EL (cell line): ENCODE measurements at places on chromosomes 13 and 19.

GRCh38 chr13:69579351-69579750 is 528.3 kb upstream of the ATXN8OS start:
- no peak for DNase-seq

GRCh38 chr19:45152504-45153338 is 8.1 kb downstream of the NKPD1 start:
- DNase-seq = peak; percentile 31

DNA sequence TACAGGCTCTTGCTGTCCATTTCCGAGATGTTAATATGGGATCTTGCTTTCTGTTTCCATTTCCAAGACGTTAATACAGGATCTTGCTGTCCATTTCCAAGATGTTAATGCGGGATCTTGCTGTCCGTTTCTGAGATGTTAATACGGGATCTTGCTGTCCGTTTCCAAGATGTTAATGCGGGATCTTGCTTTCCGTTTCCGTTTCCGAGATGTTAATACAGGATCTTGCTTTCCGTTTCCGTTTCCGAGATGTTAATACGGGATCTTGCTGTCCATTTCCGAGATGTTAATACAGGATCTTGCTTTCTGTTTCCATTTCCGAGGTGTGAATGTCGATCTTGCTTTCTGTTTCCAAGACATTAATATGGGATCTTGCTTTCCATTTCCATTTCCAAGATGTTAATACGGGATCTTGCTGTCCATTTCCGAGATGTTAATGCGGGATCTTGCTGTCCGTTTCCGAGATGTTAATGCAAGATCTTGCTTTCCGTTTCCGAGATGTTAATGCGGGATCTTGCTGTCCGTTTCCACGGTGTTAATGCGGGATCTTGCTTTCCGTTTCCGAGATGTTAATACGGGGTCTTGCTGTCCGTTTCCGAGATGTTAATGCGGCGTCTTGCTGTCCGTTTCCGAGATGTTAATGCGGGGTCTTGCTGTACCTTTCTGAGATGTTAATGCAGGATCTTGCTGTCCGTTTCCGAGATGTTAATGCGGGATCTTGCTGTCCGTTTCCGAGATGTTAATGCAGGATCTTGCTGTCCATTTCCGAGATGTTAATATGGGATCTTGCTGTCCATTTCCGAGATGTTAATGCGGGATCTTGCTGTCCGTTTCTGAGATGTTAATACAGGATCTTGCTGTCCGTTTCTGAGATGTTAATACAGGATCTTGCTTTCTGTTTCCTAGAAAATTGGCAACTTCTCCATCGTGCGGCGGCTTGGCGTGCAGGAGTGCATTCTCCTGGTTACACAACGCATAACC is 38.3 kb downstream of the PEX11G start:
- peak; percentile 29 for DNase-seq

GRCh38 chr19:38806371-38806770 is 6.4 kb downstream of the LGALS4 start:
- no peak for DNase-seq

- no peak for DNase-seq
Observed at GRCh38 chr13:26485786-26486185, 71.7 kb upstream of the WASF3 start.

DNA sequence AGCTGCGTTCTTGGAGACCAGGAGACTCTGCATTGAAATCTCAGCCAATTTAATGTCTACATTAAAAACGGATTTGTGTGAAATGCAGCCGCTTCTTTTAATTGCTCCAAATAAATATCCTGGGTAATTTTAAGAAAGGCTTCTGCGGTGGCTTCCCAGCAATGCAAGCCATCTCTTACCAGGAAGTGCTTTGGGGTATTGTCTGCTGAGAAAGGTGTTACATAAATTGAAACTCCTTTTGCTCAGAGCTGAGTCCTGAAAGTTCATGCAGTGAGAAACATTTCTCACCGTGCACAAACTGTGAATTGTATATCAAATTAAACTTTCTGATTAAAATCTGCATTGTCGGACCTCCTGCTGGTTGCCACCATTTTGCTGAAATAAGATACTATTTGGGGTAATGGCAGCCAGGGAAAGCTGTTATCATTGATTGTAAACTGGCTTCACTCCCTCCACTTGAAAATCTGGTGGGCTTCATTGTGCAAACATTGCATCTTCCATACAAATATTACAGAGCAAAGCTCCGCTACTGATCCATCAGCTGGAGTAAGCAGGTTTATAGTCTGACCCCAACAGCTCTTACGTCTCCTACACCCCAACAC is 59.5 kb downstream of the ZIC5 start:
- no peak for DNase-seq

- DNase-seq = peak; percentile 26
Observed at GRCh38 chr13:99501848-99502301, 603 bp downstream of the TM9SF2 start.

GRCh38 chr13:60013166-60013565 is 150.6 kb downstream of the DIAPH3 start:
- DNase-seq = no peak

DNA sequence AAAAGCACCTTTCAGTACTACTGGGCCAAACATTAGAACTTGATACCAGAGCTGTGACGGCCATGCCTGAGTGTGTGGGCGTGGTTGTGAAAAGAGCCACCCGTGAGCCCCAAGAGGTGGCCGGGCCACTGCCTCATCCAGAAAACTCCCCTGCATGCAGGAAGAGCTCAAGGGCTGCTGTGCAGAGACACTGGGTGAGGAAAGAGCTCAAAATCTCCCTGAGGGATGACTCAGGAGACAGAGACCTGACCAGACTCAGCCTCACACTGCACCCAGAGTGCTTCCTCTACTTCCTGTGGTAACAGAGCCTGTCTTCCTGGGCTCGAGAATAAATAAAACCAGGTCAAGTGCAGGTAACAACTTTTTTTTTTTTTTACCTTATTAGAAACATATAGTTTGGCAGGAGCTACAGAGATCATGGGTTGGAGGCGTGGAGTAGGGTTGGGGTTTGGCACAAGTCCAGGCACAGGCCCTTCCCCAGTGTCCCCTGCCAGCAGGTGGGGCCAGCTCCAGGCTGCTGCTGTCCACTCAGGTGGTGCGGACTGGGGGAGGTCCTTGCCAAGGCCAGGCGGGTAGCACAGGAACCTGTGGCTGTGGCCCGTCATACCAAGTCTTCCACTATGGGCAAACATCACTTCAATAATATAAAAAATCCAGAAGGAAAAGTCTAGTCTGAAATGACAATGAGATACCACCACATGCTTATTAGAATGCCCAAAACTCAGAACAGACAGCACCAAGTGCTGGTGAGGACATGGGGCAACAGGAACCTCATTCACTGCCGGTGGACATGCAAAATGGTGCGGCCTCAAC is 25.5 kb downstream of the ELL start:
- peak; percentile 87 for DNase-seq
